ENCODE measurements at places on chromosomes 5 and 9.

DNA sequence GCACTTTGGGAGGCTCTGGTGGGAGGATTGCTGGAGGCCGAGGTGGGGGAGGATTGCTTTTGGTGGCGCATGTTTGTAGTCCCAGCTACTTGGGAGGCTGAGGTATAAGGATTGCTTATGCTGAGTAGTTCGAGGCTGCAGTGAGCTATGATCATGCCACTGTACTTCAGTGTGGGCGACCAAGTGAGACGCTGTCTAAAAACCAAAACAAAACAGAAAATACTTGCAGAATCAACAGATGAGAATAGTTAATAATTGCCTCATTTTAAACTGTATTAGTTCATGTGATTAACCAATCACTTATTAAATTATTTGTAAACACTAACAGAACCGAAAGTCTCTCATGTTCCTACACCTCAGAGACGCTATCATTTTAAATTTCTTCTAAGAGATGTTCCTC lies 118.1 kb downstream of the CCDC171 start:
- no peak for DNase-seq

DNA sequence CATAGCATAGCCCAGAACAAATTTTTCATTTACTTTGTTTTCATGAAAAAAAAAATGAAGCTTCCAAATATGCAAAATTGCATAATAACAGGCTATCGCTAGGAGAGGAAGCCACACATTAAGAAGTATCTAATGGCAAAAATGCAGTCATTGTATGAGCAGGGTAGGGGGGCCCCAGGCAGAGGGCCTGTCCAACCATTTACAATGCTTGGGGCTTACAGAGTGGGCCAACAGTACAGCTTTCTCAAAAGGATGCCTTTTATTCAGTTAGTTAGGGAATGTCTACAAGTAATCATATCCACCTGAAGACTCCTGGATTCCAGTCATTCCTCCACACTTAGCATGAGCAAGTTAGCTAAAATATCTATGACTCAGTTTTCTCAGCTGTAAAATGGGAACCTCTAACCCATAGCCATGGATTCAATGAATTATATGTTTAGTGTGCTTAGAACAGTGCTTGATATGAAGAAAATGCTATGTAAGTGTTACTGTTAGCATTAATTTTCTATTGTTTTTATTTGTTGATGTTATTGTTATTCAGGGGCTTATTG lies 117.7 kb downstream of the GAS1 start:
- no peak for DNase-seq

DNA sequence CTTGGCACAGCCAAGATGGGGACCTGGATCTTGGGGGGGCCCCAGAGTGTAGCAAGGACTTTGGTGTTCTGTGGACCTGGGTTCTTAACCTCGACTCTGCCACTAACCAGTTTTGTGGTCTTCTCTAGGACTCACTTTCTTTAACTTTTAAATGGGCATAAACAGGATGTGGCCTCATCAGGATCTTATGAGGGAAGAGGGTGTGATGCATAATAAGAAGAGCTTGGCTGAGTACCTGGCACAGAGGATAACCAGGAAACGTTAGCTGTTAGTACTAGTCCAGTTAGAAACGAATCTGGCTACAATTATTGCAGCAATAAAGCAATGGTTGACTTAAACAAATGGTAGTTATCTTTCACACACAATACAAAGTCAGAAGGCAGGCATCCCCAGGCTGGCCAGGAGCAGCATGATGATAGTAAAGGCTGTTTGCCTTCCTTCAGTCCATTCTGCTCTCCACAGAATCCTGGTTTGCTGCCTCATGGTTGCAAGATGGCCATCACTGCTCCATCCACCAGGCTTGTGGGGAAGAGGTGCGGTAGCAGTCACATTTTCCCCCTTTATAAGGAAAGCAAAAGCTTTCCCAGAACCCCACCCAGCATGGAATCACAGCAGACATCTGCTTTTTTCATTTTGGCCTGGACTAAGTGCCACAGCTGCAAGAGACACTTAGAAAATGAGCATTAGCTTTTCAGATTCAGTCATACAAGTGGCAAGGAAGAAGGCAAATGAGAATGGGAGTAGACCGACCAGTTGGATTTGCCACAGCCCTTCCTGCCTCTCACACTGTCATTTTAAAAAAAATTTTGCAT lies 225.0 kb downstream of the AOPEP start:
- DNase-seq = no peak

- no peak for DNase-seq
These were observed 16.0 kb downstream of the PCDHB15 start for GRCh38 chr5:141261238-141261546.

DNA sequence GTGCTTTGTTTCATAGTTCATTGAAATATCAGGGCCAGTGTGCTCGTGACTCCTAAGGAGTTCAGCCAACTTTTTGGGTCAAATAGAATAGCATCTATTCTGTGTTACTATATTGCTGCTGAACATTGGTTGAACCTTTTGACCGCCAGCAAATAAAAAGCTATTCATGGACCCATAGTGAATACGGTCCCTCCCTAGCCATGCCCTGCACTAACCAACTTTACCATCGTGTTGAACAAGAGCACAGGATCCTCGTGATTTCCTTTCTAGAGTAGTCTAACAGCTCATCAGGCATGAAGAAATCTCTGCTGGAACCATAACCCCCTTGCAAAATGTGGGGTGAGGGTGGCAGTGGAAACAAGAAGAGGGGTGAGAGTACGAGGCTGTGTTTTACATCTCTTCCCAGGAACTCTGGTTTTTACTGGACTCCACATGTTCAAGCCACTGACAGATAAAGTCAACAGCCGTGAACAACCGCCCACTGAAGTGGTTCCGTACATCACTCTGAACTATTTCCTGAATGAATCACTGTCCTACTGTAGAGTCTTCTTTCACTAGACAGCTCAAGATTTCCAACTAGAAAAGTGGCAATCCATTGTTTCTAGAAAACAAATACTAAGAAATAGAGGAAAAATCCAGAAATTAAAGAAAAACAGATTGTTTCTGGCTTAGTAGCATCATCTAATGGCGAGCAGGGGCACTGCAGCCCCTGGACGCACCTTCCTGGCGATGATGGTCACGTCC lies 70.1 kb upstream of the SPATA31E1 start:
- DNase-seq = no peak

DNA sequence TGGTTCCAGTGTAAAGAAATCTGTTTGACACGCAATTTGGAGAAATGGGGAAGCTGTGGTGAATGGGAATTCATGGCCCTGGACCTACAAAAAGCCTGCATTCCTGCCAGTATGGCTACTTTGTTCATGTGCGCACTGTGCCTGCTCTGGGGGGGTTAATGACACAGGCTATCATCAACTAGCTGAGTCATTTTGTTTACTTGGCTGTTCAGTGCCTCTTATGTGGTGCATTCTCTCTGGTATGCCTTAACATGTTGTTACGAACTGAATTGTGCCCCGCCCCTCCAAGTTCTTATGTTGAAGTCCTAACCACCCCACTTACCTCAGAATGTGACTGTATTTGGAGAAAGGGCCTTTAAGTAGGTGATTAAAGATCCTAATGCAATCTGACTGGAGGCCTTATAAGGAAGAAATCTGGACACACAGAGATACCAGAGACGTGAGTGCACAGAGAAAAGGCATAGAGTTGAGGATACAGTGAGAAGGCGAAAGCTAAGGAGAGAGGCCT lies 20.4 kb upstream of the UBAP1 start:
- no peak for DNase-seq

DNA sequence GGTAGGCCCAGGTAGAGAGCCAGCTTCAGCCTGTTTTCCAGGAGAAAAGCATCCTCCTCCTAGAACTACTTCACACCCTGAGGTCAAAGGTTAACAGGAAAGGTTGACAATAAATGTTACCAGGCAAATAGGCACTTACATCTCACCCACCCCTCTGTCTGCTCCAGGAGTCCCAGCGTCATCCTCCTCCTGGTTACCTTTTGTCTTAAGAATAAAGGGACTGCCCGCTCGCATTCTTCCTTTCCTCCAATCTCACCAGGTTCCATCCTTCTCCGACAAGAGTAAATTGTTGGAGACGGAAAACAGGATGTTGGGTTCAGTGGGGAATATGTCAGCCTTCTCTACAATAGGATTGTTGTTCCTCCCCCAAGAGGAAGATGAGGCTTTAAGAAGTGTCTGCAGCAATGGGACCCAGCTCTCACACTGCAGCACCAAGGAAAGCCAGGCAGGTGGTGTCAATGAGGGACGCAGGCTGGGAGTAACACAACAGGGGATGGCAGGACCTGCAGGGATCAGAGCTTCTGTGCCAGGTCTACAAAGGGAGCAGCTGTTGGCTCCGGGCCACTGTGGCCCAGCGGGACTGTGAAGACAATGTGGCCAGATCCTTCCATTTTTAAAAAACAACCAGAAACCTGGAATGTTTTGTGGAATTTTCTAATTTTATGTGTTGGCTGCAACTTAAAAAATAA lies 29.0 kb downstream of the FAT2 start:
- no peak for DNase-seq

GRCh38 chr5:61915646-61916045 lies 390.4 kb upstream of the KIF2A start:
- no peak for DNase-seq

GRCh38 chr5:50595199-50595598 lies 71.2 kb upstream of the PARP8 start:
- DNase-seq = no peak

DNA sequence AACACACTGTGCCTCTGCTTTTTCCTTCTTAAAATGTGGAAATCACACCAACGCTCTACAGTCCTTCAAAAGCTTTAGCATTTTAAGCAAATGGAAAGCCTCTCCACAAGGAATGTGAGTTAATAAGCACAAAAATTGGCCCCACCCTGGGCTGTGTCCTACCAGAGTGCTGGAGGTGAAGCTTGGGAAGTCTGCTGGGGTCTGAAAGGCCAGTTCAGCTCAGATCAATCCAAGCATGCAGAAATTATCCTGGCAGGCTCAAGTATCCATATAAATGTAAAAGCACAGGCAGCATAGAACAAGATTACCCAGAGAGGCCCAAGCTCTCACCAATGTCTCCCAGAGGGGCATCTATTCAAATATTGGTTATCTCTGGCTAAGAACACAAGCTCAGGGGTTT lies 98.5 kb downstream of the ESM1 start:
- DNase-seq = no peak

GRCh38 chr5:92980491-92980890 lies 600.5 kb downstream of the NR2F1-AS1 start:
- DNase-seq = no peak

GRCh38 chr5:35248843-35249780 lies 18.8 kb upstream of the PRLR start:
- no peak for DNase-seq
